Smooth muscle cell of bladder (primary cell): ENCODE measurements at places on chromosomes 7 and 10. TPM values are rescaled to one million over a fixed set of nuclear protein-coding genes. Genes with fewer than 3 reads are reported as not detected.

ADGRA1 gene
- not detected in 2 replicates for total RNA-seq

ADCY1 gene
- 0.18 and 0.28 TPM in 2 replicates for total RNA-seq

OPN1SW gene
- not detected in 2 replicates for total RNA-seq

RTKN2 gene
- 0.83 and 1.00 TPM in 2 replicates for total RNA-seq

PIK3AP1 gene
- total RNA-seq = 0.14 and 0.74 TPM in 2 replicates

AS3MT gene
- 6.1 and 13.0 TPM in 2 replicates for total RNA-seq

GSDME gene
- total RNA-seq = 48.9 and 91.6 TPM in 2 replicates

DKK1 gene
- total RNA-seq = 71.7 and 165 TPM in 2 replicates

IMMP2L gene
- 8.8 and 14.3 TPM in 2 replicates for total RNA-seq

IFIT3 gene
- 10.4 and 10.7 TPM in 2 replicates for total RNA-seq

ST8SIA6 gene
- not detected in 2 replicates for total RNA-seq

RBP3 gene
- total RNA-seq = under 0.01 TPM in 1 of 2 replicates, not detected in the other

CYP3A5 gene
- total RNA-seq = 0.28 and 0.37 TPM in 2 replicates

TAS2R5 gene
- total RNA-seq = 0.57 and 0.92 TPM in 2 replicates

NUTM2E gene
- total RNA-seq = under 0.01 TPM in 1 of 2 replicates, not detected in the other

OR6V1 gene
- total RNA-seq = not detected in 2 replicates

PNLIPRP3 gene
- 0.09 TPM in 1 of 2 replicates, not detected in the other for total RNA-seq

SH3PXD2A gene
- total RNA-seq = 14.8 and 19.7 TPM in 2 replicates

EVX1 gene
- total RNA-seq = under 0.01 TPM in 1 of 2 replicates, not detected in the other

SNX10 gene
- 0.37 and 0.85 TPM in 2 replicates for total RNA-seq

KIN gene
- total RNA-seq = 6.0 and 7.0 TPM in 2 replicates

CC2D2B gene
- total RNA-seq = 0.14 and 0.18 TPM in 2 replicates

TMEM176B gene
- total RNA-seq = 3.8 and 156 TPM in 2 replicates

PSMG3 gene
- total RNA-seq = 25.4 and 25.9 TPM in 2 replicates

TSPAN14 gene
- 7.4 and 12.0 TPM in 2 replicates for total RNA-seq

HYAL4 gene
- not detected in 2 replicates for total RNA-seq

TSPAN33 gene
- 0.65 and 1.3 TPM in 2 replicates for total RNA-seq

PLAC9 gene
- 12.3 and 18.9 TPM in 2 replicates for total RNA-seq

ZNF107 gene
- total RNA-seq = 0.92 and 1.3 TPM in 2 replicates

BBS9 gene
- total RNA-seq = 20.8 and 26.1 TPM in 2 replicates

ZNF32 gene
- total RNA-seq = 35.8 and 37.7 TPM in 2 replicates

C10orf105 gene
- total RNA-seq = under 0.01 TPM in 2 replicates

KIF5B gene
- 128 and 138 TPM in 2 replicates for total RNA-seq

DYNC1I1 gene
- 0.28 and 0.83 TPM in 2 replicates for total RNA-seq

SCART1 gene
- total RNA-seq = 1.3 and 1.9 TPM in 2 replicates

WAPL gene
- total RNA-seq = 42.2 and 48.5 TPM in 2 replicates

PODXL gene
- total RNA-seq = 0.28 and 0.83 TPM in 2 replicates

AOC1 gene
- 0.14 TPM in 1 of 2 replicates, not detected in the other for total RNA-seq

NDUFB8 gene
- 213 and 262 TPM in 2 replicates for total RNA-seq

EGR2 gene
- 0.14 and 0.46 TPM in 2 replicates for total RNA-seq

NSMCE4A gene
- 13.6 and 16.5 TPM in 2 replicates for total RNA-seq

ZNF804B gene
- not detected in 2 replicates for total RNA-seq

ENTPD1 gene
- 0.74 and 4.0 TPM in 2 replicates for total RNA-seq

KCNH2 gene
- 0.83 and 1.7 TPM in 2 replicates for total RNA-seq
